ENCODE measurements at places on chromosomes 1 and 21. TPM values are rescaled to one million over a fixed set of nuclear protein-coding genes. Genes with fewer than 3 reads are reported as not detected.

Gene AMY1C
- total RNA-seq, result not detected

Gene SLC6A9
- 40.8 TPM for total RNA-seq

- DNase-seq, result peak; percentile 85
These were observed 382 bp downstream of the GPBP1L1 start for GRCh38 chr1:45686015-45686287.

DNA sequence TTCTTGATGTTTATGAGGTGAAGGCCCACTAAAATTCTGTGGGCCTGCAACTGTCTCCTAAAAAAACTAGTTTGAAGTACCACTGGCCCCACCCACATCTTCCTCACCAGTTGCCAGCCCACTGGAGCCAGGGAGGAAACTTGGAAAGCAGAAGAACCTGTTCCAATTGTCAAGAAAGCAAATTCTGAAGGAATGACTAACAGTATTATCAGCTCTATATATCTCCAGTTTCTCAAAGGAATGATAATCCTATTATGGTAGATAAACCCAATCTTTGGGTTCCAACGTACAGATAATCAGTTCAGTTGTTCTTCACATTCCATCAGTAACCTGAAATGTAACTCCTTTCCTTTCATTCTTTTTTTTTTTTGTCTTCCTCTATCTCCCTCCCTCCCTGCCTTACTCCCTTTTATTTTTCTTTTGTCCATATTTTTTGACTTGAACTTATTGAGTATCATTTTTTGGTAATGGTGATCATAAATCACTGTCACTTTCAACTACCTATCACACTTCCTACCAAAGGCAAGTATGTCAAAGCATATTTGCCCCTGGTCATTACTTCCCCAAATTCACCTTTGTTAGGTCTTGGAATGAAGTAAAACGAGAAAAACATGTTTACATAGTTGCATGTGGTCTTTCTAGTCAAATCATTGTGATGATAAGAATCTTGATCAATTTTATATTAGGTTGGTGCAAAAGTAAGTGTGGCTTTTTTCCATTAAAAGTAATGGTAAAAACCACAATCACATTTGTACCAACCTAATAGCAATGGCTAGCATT is 943.4 kb downstream of the TTLL7 start:
- no peak for DNase-seq

DNA sequence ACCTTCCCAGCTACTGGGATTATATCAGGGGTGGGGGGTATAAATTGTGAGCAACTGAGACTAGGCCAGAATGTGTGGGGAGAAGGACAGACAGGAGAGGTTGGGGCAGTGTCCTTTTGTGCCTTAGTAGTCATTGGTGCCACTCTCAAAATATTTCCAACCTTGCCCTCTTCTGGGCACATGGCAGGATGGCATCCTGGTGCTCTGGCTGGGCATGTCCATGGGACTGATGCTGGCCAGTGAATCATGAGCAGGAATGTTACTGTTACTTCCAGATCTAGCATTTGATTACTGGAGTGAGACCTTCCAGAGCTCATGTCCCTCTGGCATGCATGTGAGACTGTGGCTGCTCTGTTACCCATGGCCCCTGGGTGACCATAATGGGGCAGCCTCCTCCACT is 151.2 kb downstream of the MATN1 start:
- no peak for DNase-seq

DNA sequence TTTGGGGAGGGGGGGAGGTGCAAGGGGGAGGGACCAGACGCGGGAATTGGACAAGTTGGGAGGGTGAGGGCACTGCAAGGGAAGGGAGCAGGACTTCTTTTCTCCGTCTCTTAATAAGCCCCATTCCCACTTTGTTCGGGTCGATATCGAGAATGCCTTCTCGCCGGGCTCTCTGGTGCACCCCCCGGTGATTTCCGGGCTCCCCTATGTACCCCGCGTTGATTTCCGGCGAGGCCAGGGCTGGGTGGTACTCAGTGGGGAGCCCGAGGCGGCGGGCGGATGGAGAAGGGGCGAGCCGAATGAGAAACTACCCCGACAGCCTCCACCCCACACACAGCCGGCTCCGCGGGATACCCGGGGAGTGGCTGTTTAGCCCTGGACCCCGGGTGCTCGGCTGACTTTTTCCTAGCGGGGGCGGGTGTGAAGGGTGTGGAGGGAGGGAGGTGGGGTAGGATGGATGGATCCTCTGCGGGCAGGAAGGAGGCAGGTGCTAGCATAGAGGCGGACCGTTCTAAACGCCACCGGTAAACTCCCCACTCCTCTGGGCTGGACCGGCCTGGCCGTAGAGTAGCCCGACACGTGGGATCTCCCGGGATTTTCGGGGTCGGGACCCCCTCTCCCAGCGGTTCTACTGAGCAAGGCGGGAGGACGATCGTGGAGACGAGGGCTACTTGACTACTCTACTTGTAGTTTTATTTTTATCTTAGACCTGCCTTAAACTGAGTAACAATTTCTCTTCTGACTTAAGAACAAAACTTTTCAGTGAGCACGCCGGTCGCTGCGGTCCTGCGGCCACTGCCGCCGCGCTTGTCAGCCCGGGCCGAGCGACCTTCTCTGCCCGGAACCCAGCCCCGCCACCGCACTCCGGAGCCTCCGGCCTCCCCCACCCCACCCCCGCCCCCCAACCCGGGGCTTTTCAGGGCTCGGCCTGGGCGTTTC is 1.0 kb downstream of the RNF220 start:
- peak; percentile 39 for DNase-seq

All from stomach (tissue), 19 donors.